NCI-H2107 (cell line): ENCODE measurements at places on chromosomes 13 and 19.

DNA sequence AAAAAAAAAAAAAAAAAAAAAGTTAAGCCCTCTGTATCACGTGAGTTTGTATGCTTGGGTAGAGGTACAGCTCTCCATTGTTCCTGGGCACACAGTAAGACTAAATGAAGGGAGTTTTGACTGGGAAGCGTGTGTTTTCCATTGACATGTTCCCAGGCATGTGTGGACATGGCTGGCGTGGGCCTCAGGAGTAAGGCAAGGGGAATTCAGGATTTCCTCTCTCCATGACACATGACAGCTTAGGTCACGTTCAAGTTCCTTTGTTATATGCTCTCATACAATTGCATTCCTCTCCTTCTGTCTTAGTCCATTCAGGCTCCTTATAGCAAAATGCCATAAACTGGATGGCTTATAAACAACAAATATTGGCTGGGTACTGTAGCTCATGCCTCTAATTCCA lies 17.1 kb upstream of the MAP3K10 start:
- no peak for DNase-seq

DNA sequence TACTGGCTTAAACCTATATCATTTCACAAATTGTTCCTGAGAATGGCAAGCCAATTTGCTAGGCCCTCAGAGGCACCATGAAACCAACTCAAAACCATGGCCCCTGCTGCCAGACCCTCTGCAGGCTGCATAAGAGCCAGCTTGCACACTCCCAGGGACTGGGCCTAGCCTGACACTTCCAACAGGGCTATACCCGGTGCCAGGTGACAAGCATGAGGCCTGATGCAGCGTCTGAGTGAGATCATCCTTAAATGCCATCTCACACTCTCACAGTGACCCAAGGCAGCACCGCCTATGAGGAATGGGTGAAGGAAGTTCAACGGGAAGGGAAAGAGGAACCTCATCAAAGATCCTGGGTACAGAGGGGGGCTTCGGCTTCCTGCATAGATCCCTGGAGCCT lies 65.6 kb downstream of the C13orf42 start:
- no peak for DNase-seq

GRCh38 chr19:55485439-55486011 lies 537 bp downstream of the NAT14 start:
- peak; percentile 40 for DNase-seq

GRCh38 chr19:1858412-1859081 lies 4.8 kb downstream of the KLF16 start:
- DNase-seq = no peak

DNA sequence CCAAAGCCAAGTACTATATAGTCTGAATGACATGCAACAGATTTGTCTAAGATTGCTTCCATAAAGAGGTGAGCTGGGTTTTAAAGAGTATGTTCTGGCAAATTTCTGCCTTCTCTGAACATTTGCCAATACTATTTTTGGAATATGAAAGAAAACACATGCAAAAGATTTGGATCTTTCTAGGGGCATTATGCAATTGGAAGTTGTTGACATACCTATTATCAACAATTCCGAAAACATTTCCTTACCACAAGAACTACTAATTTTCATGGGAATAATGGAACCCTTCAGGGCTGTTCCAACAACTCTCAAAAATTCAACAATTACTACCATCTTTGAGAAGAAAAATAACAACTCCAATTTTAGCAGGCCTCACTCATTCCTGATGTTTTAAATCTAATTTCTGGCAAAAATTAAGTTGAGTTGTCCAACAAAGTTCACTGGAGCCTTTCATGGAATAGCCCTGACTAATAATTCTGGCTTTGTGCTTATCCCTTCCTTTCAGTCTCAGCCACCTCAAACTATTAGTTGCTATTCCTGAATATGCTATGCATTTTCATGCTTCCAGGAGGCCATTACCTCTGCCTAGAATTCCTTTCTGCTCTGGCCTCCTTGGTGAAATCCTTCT lies 250.0 kb downstream of the RGCC start:
- DNase-seq = no peak

GRCh38 chr19:39341129-39341718 lies 997 bp upstream of the SAMD4B start:
- no peak for DNase-seq

DNA sequence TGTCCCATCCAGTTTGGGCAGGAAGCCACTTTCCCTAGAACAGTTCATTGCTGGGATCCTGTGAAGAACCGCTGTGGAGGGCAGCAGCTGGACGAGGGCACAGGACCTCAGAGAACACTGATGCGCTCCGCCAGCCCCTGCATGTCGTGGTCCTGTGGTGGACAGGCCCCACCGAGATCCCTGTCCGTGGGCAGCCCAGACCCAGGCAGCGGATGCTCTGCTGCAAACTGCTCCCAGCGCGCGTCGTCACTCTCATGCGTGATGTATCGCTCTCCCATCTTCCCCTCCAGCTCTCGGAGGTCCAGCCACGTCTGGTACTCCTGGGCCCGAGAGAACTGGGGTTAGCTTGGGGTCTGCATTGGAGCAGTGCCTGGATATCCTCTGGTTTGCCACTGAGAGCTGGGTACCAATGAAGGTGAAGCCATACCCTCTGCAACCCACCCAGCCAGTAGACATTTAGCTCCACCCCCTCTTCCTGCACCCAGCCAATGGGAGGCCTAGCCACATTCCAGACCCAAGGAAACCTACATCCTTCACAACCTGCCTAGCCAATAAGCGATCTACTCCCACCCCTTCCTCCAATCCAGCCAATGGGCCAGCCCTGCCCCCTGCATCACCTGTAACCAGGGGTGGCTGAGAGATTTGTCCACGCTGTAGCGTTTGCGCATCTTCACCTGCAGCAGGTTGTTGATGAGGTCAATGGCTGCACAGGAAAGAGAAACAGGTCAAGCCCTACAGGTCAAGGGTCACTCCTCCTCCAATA lies 13.6 kb upstream of the DACT3 start:
- DNase-seq = no peak

GRCh38 chr13:69565334-69565733 lies 542.3 kb upstream of the ATXN8OS start:
- no peak for DNase-seq

DNA sequence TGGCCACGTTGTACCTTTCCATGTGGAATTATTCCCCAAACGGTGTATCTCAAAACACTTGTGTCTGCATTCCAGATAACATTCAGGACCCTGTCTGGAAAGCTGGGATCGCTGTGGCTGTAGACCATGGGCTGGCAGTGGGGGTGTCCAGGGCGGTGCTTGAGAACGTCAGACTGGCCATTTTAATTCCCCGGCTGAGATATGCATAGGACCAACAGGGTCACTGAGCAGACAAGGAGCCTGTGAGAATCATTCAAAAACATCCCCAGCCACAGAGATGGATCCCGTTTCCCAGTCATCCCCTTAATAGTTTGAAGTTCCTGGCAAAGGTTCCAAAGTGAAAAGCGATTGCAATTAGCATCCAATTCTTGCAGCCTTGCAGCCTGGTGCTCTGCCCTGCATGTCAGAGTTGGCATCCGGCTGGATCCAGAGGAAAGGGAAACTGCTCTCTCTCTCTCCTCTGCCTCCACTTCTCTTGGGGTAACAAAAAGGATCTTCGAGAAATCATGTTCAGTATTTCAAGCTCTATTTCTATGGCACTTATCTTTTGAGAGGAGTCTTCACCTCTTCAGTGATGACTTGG lies 41.6 kb downstream of the IFT88 start:
- DNase-seq = no peak

GRCh38 chr19:39328046-39328705 lies 7.5 kb upstream of the LRFN1 start:
- peak; percentile 58 for DNase-seq

- DNase-seq = no peak
Observed at GRCh38 chr13:71240911-71241310, 626.1 kb downstream of the DACH1 start.

DNA sequence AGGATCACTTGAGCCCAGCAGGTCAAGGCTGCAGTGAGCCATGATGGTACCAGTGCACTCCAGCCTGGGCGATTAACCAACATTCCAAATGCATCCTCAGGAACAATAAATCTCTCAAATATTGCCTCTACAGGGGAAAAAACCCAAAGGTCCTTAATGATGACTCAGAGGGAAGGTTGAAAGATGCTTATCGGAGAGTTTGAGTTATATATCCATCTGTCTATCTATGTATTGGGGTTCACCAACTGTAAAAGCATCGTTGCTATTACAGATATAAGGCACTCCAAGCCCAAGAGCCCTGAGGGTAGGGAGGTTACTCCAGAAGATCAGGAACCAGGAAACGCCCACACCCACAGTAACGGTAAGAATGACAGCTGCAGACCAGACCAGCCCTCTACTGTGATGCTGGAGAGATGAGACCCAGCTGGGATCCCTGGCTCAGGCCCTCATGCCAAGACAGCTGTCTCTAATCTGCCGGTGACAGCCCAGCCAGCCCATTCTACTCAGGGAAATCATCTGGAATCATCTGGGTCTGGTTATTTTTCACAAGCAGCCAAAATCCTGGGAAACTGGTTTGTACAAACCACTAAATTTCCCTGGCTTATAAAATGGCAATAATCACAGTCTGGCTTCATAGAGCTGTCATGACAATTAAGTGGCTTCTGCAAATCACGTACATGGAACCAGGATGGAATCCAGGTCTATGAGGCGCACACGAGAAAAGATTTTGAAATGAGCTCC lies 23.8 kb downstream of the TEX101 start:
- DNase-seq = no peak

- DNase-seq = no peak
Observed at GRCh38 chr19:42284591-42285341, 15.7 kb downstream of the CIC start.

DNA sequence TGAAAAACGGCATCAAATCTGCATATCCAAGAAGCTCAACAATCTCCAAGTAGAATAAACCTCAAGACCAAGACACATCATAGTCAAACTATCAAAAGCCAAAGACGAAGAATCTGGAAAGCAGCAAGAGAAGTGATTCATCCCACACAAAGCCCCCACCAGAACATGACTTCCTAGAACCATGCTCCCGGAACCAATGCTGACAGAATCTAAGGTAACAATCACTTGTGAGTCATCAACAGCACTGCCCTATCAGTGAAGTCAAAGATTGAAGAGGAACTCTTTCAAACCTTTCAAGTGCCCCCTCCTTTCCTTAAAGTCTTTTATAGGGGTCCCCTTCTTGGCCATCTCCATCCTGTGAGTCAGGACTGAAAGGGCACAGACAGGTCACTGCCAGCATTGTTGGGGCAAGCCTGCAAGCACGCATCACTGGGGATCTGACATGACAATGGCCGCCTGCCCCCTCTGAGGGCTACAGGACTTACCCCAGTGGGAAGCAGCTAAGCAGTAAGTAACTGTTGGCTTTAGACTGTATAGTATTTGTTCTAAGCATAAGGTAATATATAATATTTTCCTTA lies at the start of gene CCDC70:
TSS of gene CCDC70 (plus strand) at position 247 of the 578 bp plus-strand sequence. CDS start 3,443 bp downstream, outside the sequence.
- no peak for DNase-seq

DNA sequence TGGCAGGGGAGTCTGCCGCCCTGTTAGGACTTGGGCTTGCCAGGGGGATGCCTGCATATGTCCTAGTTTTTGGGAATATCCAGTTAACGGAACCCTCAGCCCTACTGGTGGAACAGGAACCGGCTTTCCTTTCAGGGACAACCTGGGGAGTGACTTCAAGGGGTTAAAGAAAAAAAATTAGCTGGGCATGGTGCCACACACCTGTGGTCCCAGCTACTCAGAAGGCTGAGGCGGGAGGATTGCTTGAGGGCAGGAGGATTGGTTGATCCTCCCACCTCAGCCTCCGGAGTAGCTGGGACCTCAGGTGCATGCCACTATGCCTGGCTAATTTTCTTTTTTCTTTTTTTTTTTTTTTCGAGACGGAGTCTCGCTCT lies 22.5 kb downstream of the LDLR start:
- DNase-seq = no peak

DNA sequence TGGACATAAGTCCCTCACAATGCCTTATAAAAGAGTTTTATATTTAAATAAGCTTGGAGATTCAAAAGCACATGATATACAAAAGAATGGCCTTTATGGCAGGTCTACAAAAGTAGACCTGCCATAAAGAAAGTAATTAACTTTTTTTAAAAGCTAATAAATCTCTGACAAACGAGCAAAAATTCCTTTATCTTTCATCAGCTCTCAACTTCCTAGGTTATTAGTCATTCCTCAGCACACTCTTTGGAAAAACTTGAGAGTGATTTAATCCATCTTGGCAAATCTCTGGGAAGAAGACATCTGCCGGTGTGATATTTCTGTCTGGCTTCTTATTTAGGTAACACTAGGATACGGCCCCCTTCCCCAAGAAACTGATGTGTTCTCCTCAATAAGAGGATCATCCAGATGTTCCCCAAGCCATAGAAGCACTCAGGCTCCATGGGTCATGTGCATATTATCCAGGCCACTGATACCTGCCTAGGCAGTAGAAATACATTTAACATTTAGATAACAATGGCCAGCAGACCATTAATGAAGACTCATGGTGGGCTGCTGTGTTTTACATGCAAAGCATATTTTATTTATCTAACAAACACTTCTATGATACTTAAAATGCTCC lies 372.7 kb downstream of the LIG4 start:
- no peak for DNase-seq

GRCh38 chr13:91066745-91067144 lies 280.7 kb upstream of the MIR17HG start:
- no peak for DNase-seq

DNA sequence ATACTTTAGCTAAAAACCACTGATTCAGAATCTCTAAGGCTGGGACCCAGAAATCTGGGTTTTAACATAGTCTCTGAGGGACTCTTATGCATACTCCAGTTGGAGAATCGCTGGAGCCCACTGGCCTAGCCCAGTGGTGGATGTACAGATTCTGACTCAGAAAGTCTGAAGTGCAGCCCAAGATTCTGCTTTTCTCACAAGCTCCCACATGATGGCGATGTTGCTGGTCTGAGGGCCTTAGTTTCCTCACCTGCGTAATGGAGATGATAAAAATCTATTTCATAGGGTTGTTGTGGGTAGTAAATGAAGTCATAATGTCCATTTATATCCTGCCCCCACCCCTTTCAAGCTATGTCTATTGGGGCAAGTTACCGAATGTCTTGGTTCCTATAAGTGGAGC lies 7.7 kb upstream of the CDADC1 start:
- DNase-seq = no peak

- DNase-seq = no peak
Observed at GRCh38 chr13:100544866-100545683, 43.5 kb downstream of the GGACT start.

- peak; percentile 41 for DNase-seq
Observed at GRCh38 chr13:46648166-46648607, 95.2 kb downstream of the LRCH1 start.

DNA sequence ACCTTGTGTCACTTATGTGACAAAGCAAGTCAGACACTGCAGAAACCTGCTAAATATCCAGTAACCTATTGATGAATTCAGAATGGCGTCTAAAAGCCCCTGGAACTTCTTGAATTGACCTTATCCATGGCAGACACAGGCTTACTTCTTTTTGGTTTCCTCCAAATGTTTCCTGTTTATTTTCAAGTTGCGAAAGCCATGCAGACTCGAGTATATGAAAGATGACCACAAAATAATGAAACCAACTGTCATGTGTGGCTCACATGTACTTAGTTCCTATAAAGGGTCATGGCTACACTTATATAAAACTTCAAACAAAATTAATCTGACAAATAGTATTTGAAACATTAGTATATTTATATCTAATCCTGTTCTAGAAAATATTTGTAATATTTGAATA lies 113.1 kb upstream of the FNDC3A start:
- no peak for DNase-seq

GRCh38 chr19:39413272-39413910 lies 922 bp downstream of the PLEKHG2 start:
- DNase-seq = no peak
